ENCODE measurements at places on chromosomes 4 and X.

DNA sequence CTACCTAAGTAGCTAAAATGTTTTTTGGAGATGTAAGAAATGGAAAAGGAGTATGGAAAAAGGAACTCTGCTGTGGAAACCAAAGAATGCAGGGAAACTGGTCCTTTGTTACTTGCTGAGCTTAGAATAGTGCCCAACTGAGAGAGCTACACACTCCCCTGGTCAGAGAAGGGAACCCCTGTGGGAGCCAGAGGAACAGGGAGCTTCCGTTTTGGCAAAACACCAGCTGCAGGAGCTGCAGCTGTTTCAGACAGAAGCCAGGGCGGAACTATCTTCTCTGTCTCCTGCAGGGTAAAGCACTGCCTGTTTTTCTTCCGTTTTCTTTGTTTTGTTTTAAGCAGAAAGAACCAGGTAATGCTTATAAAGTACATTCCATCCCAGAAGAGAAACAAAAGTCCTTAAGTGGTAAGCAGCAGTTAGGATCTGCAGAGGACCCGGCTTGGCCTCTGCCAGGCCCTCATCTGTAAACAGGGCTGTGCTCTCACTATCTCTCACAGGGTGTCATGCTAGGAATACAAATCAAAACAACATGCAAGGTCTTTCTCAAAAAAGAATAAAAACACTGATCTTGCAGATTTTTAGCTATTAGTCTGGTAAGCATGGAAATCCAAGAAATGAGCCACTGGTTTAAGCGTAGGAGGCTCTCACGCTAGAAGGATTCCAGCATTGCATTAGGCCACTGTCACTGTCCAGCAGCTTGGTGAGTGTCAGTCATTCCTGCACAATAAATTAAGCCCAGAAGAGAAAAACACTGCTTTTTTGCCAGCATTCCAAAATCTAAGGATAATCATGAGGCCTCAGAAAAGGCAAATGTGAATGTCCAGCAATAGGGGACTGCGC is 76.1 kb downstream of the CHST7 start:
- DNase-seq, result peak; percentile 62

DNA sequence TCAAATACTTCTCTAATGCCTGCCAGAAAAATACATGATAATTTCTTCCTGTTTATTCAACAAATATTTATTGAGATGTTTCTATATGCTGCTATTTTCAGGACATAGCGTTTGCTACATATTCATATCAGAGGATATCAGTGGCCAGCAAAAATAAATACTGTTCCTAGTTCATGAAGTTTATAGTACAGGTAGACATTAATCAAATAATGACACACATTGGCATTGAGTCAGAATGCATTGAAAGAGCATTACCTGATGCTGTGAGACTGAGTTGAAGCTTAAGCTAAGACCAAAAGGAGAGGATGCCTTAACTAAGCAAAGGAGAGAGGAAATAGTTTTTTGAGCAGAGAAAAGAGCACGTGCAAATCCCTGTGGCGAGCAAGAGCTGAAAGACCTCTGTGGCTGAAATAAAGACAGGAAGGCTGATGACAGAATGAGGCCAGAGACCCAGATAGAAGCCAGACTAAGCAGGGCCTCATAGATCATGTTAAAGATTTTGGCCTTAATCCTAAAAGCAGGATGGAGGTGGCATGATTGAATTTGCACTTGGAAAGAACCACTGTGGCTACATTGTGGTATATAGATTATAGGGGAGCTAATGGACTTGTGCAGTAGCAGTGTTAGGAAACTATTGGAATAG is 36.2 kb downstream of the FAM241A start:
- no peak for DNase-seq

DNA sequence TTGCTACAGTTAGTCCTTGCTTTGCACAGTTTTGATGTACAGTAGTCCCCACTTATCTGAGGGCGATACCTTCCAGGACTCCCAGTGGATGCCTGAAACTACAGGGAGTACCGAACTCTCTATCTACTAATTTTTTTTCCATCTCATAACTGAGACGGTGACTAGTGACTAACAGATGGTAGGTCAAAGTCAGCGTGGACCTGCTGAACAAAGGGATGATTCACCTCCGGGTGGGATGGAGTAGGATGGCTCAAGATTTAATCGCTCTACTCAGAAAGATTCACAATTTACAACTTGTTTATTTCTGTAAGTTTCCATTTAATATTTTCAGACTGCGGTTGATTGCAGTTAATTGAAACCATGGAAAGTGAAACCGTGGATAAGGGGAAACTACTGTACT is 655.8 kb downstream of the ZNF674 start:
- DNase-seq, result no peak

GRCh38 chr4:42690537-42690936 is 33.6 kb upstream of the ATP8A1 start:
- no peak for DNase-seq

DNA sequence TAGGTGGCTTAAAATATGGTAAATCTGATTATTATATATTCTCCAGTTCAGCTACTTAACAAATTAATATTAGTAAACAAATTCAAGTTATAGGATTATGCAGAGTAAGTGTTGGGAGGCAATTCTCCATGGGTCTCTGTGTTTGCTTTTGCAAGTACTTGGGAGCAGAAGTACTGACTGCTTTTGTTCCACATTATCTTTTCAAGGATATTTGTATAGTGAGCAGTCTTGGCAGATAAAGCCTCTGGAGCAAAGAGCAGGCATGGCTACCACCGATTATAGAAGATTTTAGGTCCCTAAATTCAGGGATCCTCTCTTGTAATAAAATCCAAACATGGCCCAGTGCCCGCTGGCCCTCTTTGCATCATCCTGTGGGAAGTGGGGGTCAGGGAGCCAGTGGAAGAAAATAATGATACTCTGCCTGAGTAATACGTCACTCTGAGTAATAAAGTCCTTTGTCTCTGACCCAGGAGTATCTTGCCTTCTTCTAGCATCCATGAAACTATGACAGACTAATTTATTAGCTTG is 23.2 kb downstream of the NDNF start:
- peak; percentile 51 for DNase-seq

GRCh38 chrX:42943051-42943974 is 165.3 kb upstream of the PPP1R2C start:
- DNase-seq, result no peak

DNA sequence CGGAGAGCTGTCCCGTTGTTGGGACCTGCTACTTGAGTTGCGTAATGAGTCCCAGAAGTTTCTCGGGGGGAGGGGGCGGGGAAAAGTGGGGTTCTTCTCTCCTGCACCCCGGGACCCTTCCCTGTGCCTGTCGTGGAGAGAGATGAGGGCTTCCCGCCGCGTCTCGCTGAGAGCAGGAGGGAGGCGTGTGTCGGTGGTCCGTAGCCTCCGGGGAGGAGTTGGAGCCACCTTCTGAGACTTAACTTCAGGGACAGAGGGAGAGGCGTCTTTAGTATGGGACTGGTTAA is 698 bp downstream of the AFF1 start:
- no peak for DNase-seq

GRCh38 chr4:10521424-10521823 is 64.2 kb upstream of the ZNF518B start:
- DNase-seq, result no peak

- peak; percentile 36 for DNase-seq
Observed at GRCh38 chrX:153598541-153599191, at the start of gene CCNQ. Gene CCNQ (minus strand): TSS chrX:153599139. CDS start chrX:153599073, 66 bp downstream.

GRCh38 chr4:47615385-47615784 is 130.3 kb downstream of the ATP10D start:
- DNase-seq, result no peak

GRCh38 chrX:130055103-130055502 is 55.2 kb downstream of the ELF4 start:
- no peak for DNase-seq

All from ovary (tissue), 10 donors.